CD4-positive, alpha-beta memory T cell (primary cell): ENCODE measurements at places on chromosomes 7 and 10.

GRCh38 chr7:50333221-50333651 is 28.7 kb downstream of the IKZF1 start:
- peak; percentile 76 for DNase-seq

GRCh38 chr10:85795460-85795859 is 571.1 kb downstream of the GRID1 start:
- DNase-seq = no peak

DNA sequence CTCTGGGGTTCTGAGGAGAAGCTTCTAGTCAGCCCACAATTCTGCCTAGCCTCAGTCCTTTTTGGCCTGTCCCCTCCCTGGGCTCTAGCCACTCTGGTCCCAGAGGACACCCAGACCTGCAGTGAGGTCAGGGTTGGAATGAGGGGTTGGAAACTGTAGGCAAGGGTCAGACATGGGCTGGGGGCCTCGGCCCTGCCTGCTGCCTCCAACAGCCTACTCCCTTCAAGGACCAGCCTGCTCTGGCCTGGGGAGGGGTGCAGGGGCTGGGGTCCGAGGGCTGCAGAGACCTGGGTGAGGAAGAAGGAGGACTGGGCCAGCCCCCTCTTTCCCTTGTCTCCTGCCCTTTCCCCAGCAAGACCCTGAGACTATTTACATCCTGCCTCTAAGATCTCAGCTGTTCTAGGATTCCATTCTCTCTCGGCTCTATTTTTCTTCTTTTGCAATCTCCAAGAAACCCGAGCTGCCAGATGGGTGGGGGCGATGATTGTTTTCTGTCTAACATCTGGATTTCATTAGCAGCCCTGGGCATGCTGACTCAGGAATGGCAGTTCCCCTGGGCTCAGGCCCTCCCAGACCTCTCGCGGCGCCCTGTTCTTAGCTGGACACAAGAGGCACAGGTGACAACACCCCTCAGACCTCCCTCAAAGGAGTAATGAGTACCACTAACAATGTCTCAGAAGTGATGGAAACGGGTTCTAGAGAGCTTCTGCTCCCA is 23.1 kb downstream of the ZCCHC24 start:
- DNase-seq = no peak

DNA sequence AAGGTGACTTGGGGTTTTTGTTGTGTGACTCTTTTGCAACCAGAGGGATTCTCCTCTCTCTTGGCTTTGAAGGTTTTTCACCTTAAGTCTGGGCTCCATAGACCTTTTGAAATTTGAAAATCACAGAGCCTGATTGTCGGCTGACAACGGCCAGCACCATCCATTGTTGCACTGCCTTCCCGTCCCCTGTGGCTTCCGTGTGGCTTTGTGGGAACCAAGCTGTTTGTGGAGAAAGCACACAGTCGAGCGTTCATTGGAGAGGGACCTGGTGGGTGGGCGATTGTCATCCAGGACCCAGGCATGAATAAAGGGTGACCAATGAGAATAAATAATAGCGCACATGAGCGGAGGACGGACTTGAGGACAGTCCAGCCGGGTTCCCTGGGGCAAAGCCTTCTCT is 7.4 kb upstream of the RAMP3 start:
- no peak for DNase-seq

GRCh38 chr7:11726001-11726793 is 105.8 kb downstream of the THSD7A start:
- DNase-seq = no peak

DNA sequence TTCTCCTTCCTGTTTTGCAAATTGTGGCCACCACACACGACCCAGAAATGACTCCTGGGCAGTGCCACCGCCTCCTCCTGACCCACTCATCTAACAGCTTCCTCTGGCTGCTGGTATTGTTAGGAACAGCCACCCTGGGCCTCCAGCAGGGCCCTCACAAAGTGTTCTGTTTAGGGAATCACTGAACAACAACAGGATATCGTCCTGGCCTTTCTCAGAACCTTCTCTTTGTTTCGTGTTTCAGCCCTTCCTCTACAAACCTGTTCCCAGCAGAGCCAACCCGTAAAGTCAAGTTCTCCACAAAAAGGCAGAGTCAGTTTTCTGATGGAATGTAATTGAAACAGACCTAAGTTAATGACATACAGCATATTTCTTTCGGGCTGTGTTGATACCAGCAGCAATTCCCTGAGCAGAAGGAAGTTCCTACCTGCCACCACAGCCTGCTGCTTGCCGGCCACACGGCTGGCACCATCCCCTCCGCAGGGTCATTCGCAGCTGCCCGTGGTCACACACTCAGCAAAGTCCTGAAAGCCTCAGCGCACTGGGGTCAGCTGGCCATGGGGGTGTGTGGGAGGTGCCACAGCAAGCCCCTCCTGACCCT is 91.7 kb upstream of the PITRM1 start:
- no peak for DNase-seq

- DNase-seq = no peak
These were observed 187.7 kb downstream of the JAZF1 start for GRCh38 chr7:27992755-27993493.

- DNase-seq = no peak
These were observed 1217.8 kb upstream of the LRRTM3 start for GRCh38 chr10:65708057-65708456.

DNA sequence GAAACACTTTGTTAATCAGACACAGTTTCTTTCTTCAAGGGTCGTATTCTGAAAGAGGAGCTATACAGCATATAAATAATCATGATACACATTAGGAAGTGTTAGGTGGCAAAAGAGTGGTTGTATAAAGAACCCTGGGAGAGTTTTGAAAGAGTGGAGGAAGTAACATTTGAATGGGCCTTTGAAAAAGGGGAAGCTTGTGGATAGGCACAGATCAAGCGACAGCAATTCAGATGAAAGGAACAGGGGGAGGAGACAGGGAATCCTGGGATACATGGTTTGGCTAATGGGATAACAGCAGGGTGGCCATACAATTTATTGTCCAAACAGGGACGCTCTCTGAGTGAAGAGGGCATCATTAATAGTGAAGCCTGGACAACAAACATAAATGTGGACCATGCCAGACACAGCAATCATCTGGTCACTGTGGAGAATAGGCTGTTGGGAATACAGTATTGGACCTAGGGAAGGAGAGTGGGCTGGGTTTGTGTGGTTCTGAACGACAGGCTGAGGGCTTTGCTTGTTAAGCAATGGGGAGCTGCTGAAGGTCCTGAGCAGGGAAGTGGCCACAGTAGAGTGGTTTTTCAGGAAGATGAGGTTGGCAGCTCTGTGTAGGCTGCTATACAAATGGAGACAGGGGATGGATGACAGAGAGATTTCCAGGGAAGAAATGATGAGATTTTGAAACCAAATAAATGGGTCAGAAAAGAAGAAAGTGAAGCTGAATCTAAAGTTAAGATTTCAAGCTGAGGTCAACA is 75.9 kb downstream of the ICA1 start:
- no peak for DNase-seq

GRCh38 chr10:88895250-88895649 is 15.2 kb downstream of the STAMBPL1 start:
- DNase-seq = no peak

- peak; percentile 51 for DNase-seq
These were observed 16.6 kb downstream of the ACBD5 start for GRCh38 chr10:27223964-27224363.

GRCh38 chr7:5695727-5696345 is 85.6 kb downstream of the RNF216 start:
- no peak for DNase-seq

- no peak for DNase-seq
These were observed 159.8 kb downstream of the DNAJB6 start for GRCh38 chr7:157496416-157497275.

- no peak for DNase-seq
These were observed 560.5 kb downstream of the PARD3 start for GRCh38 chr10:34254596-34254995.

GRCh38 chr7:114886241-114886640 is 35.7 kb upstream of the MDFIC start:
- DNase-seq = no peak

DNA sequence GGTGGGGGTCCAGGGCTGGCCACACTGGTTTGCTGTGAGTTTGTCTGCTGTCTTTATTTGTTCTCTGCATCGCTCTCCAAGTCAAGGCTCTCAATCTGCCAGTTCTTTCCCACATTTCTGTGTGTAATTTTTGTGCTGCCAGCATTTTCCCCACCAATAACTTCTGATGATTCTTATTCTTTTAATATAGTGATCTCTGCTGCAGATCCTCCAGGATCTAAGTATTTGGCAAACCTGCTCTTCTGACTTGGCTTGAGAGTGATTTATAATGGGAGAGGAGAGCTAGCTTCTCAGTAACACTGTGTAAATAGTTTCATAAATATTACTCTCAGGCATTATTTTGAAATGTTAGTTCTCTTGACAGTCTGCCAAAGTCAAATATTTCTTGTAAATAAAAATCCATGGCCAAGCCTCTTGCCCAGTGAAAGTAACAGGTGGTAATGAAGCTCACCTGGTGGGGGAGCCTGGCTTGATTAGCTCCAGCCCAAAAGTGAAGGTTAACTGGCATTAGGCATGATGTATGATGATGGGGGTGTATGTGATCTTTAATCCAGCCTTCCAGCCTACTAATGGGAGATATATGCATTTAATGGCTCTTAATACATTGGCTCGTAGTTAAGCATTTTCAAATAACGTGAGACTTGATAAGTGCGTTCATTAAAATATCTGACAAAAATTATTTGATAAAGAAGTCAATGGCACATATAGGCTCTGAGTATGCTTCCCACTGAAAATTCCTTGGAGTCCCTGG is 1055.9 kb downstream of the KCNMA1 start:
- DNase-seq = no peak

DNA sequence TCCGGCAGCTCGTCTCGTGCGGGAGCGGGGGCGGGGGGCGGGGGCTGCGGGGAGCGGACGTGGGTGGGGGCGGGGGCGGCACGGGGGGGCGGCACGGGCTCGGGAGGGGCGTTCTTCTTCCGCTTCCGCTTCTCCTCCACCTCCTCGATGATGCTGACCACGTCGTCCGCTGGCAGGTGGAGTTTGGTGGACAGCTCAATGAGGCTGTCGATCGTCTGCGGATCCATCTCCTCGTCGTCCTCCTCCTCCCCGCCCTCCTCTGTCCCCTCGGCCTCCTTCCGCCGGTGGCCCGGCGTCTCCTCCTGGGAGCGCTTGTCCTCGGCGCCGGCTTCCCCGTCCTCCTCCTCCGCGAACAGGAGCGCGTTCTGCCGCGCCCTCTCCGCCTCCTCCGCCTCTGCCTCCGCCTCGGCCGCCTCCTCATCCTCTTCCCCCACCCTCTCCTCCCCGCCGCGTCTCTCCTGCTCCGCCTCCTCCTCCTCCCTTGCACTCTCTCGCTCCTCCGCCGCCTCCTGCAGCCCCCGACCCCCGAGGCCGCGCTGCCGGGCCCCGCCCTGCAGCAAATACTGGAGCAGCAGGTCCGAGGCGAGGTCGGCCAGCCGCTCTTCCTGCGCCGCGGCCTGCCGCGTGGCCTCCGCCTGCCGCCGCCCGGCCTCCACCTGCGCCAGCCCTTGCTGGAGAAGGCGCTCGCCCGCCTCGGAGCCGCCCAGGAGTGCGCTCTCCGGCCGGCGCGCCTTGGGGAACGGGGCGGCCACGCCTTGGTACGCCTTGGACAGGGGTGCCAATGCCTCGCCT is 1.9 kb downstream of the VGF start:
- DNase-seq = no peak

GRCh38 chr7:104198673-104199278 is 9.0 kb downstream of the ORC5 start:
- no peak for DNase-seq

DNA sequence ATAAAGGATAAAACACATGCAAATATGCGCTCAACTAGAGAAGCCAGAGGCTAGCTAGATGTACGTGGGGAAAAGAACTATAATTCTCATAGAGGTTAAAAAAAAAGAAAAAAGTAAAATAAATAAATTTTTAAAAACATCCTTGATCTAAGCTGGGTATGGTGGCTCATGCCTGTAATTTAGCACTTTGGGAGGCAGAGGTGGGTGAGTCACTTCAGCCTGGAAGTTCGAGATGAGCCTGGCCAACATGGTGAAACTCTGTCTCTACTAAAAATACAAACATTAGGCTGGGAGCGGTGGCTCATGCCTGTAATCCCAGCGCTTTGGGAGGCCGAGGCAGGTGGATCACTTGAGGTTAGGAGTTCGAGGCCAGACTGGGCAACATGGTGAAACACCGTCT is 18.6 kb upstream of the HSPA12A start:
- no peak for DNase-seq

GRCh38 chr7:142311876-142312275 is 54.0 kb upstream of the PRSS58 start:
- no peak for DNase-seq

DNA sequence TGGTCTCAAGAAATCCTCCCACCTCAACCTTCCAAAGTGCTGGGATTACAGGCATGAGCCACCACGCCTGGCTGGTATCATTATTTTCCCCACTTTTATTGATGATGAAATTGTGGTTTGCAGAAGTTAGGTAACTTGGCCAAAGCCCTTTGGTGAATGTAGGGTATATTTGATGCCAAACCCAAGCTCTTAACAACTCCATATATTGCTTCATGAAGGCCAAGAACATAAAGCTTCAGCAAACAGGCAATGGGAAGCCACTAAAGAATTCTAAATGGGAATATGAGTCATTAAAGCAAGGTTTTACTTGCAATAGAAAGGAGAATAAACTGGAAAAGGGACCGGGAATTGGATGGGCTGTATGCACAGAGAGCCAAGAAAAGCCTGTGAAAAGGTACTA is 142.7 kb downstream of the KMT2E start:
- no peak for DNase-seq

GRCh38 chr7:37033141-37033540 is 308.8 kb upstream of the AOAH start:
- DNase-seq = no peak

DNA sequence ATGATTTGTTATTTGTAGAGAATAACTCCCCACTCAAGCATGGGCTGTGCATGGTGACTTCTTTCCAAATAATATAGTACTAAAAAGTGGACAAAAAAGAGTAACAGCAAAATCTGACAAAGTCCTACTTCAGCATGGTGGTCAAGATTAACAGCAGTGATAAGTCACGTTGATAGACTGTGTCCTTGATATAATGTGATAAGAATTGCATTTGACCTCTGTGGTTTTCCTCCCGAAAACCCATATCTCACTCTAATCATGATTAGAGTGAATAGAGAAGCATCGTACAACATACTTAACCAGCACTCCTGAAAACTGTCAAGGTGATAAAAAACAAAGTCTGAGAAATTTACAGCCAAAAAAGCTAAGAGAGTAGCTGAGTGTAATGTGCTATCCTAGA is 42.4 kb downstream of the REEP3 start:
- peak; percentile 12 for DNase-seq

- DNase-seq = no peak
These were observed 120.0 kb downstream of the SEMA3E start for GRCh38 chr7:83528925-83529423.

- no peak for DNase-seq
These were observed 15.6 kb upstream of the CHST3 start for GRCh38 chr10:71948496-71949067.
